ENCODE measurements at places on chromosomes 3 and 15. TPM values are rescaled to one million over a fixed set of nuclear protein-coding genes. Genes with fewer than 3 reads are reported as not detected.

DNA sequence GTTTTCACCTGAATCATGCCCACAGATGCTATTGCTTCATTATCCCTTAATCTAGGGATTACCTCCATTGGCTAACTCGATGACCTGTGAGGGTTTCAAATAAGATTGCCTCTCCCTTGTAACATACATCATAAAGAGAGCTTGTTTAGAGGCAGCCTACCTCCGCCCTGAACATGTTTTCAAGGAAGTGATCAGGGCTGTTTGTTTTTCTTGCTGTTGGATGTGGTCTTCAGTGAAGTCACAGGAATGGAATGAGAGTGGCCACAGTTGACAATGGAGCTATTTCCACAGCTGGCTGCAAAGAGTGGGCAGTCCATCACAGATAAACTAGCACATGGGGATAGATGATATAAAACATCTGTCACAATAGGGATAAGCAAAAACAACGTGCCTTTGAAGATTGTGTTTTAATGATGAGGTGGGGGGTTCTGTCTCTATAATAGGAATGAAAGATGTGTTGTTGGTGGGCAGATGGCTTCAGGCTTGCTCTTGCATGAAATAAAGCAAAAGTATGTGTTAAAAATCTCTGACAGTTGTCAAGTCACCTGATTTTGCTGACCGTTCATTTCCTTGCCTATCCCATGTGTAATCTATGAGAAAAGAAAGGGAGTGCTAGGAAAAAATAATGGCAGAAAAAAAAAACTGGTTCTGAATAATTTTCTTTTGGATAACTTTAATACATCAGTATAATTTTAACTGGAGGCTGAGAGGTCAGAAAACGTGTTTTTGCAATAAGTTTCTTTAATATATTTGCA is 642.3 kb downstream of the RBMS3 start:
- no peak overlapping the region for H3K27ac ChIP-seq
- H3K36me3 ChIP-seq, result no peaks in the 10 kb centered on the region
- no peak for DNase-seq
- no peaks in the 10 kb centered on the region for H3K4me1 ChIP-seq
- no peaks in the 10 kb centered on the region for H3K27me3 ChIP-seq
- no peak overlapping the region for H3K4me3 ChIP-seq

- H3K4me3 ChIP-seq, result no peak overlapping the region
- no peaks in the 10 kb centered on the region for H3K36me3 ChIP-seq
- no peak for DNase-seq
- no peak overlapping the region for H3K27ac ChIP-seq
Observed at GRCh38 chr3:128491941-128492670, 895 bp downstream of the GATA2 start.

- peaks cover 3% of the 10 kb centered on the region for H3K4me1 ChIP-seq
- no peak for DNase-seq
- no peak overlapping the region for H3K4me3 ChIP-seq
- no peak overlapping the region for H3K27ac ChIP-seq
- H3K36me3 ChIP-seq, result peaks cover 2% of the 10 kb centered on the region
- H3K27me3 ChIP-seq, result no peaks in the 10 kb centered on the region
Observed at GRCh38 chr15:67779549-67780111, 45.7 kb upstream of the SKOR1 start.

- no peak overlapping the region for H3K27ac ChIP-seq
- no peak overlapping the region for H3K4me3 ChIP-seq
- DNase-seq, result no peak
Observed at GRCh38 chr15:95111969-95112368, 880.6 kb downstream of the MCTP2 start.

- no peaks in the 10 kb centered on the region for H3K36me3 ChIP-seq
- no peak overlapping the region for H3K27ac ChIP-seq
- no peak overlapping the region for H3K4me3 ChIP-seq
Observed at GRCh38 chr3:157166561-157166960, 6.6 kb upstream of the CCNL1 start.

GRCh38 chr3:99845331-99845730 is 27.7 kb downstream of the CMSS1 start:
- H3K27ac ChIP-seq, result no peak overlapping the region
- no peaks in the 10 kb centered on the region for H3K27me3 ChIP-seq
- H3K36me3 ChIP-seq, result no peaks in the 10 kb centered on the region
- DNase-seq, result no peak
- H3K4me3 ChIP-seq, result no peak overlapping the region

DNA sequence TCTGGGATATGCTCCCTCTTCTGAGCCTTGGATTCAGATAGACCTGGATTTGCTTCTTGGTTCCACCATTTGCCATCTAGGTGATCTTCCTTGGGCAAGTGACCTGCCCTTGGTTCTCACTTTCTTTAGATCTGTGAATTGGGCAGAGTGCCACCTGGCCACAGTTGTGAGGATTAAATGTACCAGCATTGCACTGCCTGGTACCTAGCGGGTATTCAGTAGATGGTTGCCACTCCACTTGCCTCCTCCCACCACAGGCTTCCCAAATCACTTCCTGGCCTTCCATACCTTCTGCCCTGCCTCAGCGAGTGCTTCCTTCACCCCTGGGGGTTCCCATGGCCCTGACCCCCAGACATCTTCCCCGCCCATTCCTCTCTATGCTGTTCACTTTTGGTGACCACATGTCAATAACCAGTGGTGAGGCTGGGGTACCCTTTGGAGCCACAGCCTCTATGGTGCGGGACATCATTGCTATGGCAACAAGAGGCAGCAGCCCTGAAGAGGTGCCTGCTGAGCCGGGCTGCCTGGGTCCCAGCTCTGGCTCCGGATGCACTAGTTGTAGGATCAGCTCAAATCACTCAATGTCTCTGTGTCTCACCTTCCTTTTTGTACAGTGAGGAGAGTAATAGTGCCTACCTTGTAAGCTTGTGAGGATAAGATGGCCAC is 40.5 kb downstream of the CMTM7 start:
- peak overlapping the region; percentile 93 for H3K27ac ChIP-seq
- H3K27me3 ChIP-seq, result no peaks in the 10 kb centered on the region
- DNase-seq, result no peak

- no peaks in the 10 kb centered on the region for H3K36me3 ChIP-seq
- DNase-seq, result peak; percentile 47
- H3K27me3 ChIP-seq, result no peaks in the 10 kb centered on the region
- H3K27ac ChIP-seq, result no peak overlapping the region
Observed at GRCh38 chr3:13229273-13229949, 156.2 kb upstream of the IQSEC1 start.

GRCh38 chr15:45391746-45392583 is 13.6 kb upstream of the GATM start:
- DNase-seq, result no peak
- no peak overlapping the region for H3K27ac ChIP-seq
- H3K4me1 ChIP-seq, result no peaks in the 10 kb centered on the region
- H3K36me3 ChIP-seq, result no peaks in the 10 kb centered on the region

DNA sequence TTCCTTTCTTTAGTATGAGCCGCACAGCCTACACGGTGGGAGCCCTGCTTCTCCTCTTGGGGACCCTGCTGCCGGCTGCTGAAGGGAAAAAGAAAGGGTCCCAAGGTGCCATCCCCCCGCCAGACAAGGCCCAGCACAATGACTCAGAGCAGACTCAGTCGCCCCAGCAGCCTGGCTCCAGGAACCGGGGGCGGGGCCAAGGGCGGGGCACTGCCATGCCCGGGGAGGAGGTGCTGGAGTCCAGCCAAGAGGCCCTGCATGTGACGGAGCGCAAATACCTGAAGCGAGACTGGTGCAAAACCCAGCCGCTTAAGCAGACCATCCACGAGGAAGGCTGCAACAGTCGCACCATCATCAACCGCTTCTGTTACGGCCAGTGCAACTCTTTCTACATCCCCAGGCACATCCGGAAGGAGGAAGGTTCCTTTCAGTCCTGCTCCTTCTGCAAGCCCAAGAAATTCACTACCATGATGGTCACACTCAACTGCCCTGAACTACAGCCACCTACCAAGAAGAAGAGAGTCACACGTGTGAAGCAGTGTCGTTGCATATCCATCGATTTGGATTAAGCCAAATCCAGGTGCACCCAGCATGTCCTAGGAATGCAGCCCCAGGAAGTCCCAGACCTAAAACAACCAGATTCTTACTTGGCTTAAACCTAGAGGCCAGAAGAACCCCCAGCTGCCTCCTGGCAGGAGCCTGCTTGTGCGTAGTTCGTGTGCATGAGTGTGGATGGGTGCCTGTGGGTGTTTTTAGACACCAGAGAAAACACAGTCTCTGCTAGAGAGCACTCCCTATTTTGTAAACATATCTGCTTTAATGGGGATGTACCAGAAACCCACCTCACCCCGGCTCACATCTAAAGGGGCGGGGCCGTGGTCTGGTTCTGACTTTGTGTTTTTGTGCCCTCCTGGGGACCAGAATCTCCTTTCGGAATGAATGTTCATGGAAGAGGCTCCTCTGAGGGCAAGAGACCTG is 13.2 kb downstream of the GREM1 start:
- no peaks in the 10 kb centered on the region for H3K4me1 ChIP-seq
- H3K4me3 ChIP-seq, result no peak overlapping the region
- no peaks in the 10 kb centered on the region for H3K36me3 ChIP-seq
- peaks cover 6% of the 10 kb centered on the region for H3K27me3 ChIP-seq
- no peak for DNase-seq
- no peak overlapping the region for H3K27ac ChIP-seq

GRCh38 chr15:78993931-78994530 is 49.2 kb upstream of the CTSH start:
- no peak for DNase-seq
- H3K27me3 ChIP-seq, result no peaks in the 10 kb centered on the region
- H3K4me1 ChIP-seq, result no peaks in the 10 kb centered on the region
- no peak overlapping the region for H3K27ac ChIP-seq

GRCh38 chr3:50575372-50575771 is 6.0 kb downstream of the HEMK1 start:
- H3K36me3 ChIP-seq, result peaks cover 13% of the 10 kb centered on the region
- peak overlapping the region; percentile 67 for H3K27ac ChIP-seq
- H3K27me3 ChIP-seq, result no peaks in the 10 kb centered on the region
- H3K4me3 ChIP-seq, result no peak overlapping the region

DNA sequence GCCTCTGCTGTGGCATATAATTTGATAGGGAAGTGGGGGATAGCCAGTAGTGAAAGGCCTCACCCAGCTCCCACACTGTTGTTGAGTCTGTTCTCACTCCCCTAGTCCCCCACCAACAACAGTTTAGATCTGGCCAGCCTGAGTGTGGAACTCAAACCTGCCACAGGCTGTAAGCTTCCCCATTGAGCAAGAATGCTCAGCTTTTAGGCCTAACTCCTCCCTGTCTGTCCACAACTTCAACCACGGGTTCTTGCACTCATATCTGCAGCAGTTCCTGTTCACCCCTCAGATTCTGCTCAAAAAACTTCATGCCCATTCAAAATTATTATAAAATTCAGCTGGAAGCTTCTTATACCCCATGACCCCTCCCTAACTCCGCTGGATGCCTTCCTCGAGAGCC is 975.1 kb downstream of the NSUN3 start:
- no peak overlapping the region for H3K4me3 ChIP-seq
- H3K36me3 ChIP-seq, result no peaks in the 10 kb centered on the region
- no peaks in the 10 kb centered on the region for H3K4me1 ChIP-seq
- H3K27ac ChIP-seq, result no peak overlapping the region
- no peaks in the 10 kb centered on the region for H3K27me3 ChIP-seq

DNA sequence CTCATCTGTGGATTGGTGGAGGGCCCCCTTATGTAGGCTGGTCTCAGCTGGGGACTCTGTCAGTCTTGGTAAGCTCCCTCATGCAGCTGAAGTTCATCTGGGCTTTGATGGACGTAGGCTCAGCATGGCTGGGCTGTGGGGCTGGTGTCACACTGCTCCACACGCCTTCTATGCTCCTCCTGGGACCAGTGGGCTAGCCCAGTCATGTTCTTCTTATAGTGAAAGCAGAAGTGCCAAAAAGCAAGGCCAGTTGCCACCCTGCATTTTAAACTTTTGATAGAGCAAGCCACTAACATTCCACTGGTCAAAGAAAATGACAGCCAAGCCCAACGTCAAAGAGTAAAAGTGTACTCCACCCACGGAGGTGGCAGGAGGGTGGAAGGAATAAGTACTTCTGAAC is 165.5 kb downstream of the MEX3B start:
- H3K4me1 ChIP-seq, result no peaks in the 10 kb centered on the region
- no peak overlapping the region for H3K4me3 ChIP-seq
- H3K27me3 ChIP-seq, result no peaks in the 10 kb centered on the region

- H3K4me3 ChIP-seq, result no peak overlapping the region
- no peaks in the 10 kb centered on the region for H3K27me3 ChIP-seq
- H3K36me3 ChIP-seq, result no peaks in the 10 kb centered on the region
- H3K27ac ChIP-seq, result no peak overlapping the region
- H3K4me1 ChIP-seq, result no peaks in the 10 kb centered on the region
- no peak for DNase-seq
Observed at GRCh38 chr3:174358252-174358651, 500.9 kb upstream of the NAALADL2 start.

GRCh38 chr3:31539275-31539674 is 6.5 kb downstream of the STT3B start:
- peaks cover 71% of the 10 kb centered on the region for H3K4me1 ChIP-seq
- no peak overlapping the region for H3K27ac ChIP-seq
- DNase-seq, result no peak
- no peaks in the 10 kb centered on the region for H3K27me3 ChIP-seq

- no peak for DNase-seq
- H3K36me3 ChIP-seq, result no peaks in the 10 kb centered on the region
- no peak overlapping the region for H3K4me3 ChIP-seq
- H3K27ac ChIP-seq, result no peak overlapping the region
Observed at GRCh38 chr3:184636741-184637316, 75.0 kb downstream of the MAGEF1 start.

- no peak for DNase-seq
- no peaks in the 10 kb centered on the region for H3K27me3 ChIP-seq
- no peaks in the 10 kb centered on the region for H3K36me3 ChIP-seq
Observed at GRCh38 chr15:31389576-31389975, 62.9 kb downstream of the KLF13 start.

- H3K4me3 ChIP-seq, result no peak overlapping the region
- no peaks in the 10 kb centered on the region for H3K27me3 ChIP-seq
- no peaks in the 10 kb centered on the region for H3K4me1 ChIP-seq
Observed at GRCh38 chr15:83546512-83546888, 99.4 kb downstream of the SH3GL3 start.

DNA sequence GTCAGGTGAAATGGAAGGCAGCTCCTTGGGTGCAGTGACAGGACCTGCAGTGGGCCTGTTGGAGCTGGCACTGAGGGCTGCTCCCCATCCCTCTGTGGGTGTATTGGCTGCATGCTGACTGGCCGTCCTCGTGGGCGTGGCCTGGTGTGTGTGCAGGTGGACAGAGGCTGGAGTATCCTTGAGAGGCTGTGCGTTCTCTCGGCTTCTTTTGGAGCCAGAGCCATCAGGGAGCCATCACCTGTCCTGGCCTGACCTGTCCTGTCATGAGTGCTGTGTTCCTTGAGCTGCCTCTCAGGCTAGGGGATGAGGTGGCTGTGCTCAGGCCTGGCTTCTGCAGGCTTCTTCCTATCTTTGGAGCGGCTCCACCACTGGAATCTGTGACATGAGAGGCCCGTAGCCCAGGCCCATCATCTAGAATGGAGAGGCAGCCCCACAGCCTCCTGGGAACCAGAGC is 61.5 kb downstream of the APBA2 start:
- H3K27ac ChIP-seq, result no peak overlapping the region
- no peak overlapping the region for H3K4me3 ChIP-seq
- H3K4me1 ChIP-seq, result no peaks in the 10 kb centered on the region
- no peak for DNase-seq
- peaks cover 2% of the 10 kb centered on the region for H3K36me3 ChIP-seq

Gene CXCR6
- total RNA-seq, result 23.7 TPM

Gene ECE2
- total RNA-seq, result not detected

Gene GAP43
- total RNA-seq, result not detected

Gene FBXW12
- not detected for total RNA-seq

Gene ARPP21
- not detected for total RNA-seq

Gene PPM1L
- total RNA-seq, result 1.9 TPM

Gene POTEB
- total RNA-seq, result not detected

Gene LRRC57
- 36.0 TPM for total RNA-seq

Gene SCG3
- not detected for total RNA-seq

Gene FANCD2OS
- total RNA-seq, result not detected

Measured in CD4-positive, CD25-positive, alpha-beta regulatory T cell (primary cell).